ENCODE measurements at places on chromosomes 12 and 14.
A peak's percentile ranks its signal among the peaks of the same experiment; 100 is the strongest.

GRCh38 chr12:2453076-2453760 is 341.6 kb upstream of the FKBP4 start:
- DNase-seq: no peak

- DNase-seq: no peak
These were observed 196.1 kb upstream of the CDKN3 start for GRCh38 chr14:54200726-54201125.

- no peak for DNase-seq
These were observed 3.4 kb upstream of the OTUB2 start for GRCh38 chr14:94022532-94023411.

GRCh38 chr12:52032446-52032803 is 18.8 kb upstream of the NR4A1 start:
- peak; percentile 88 for DNase-seq

- no peak for DNase-seq
These were observed 146.4 kb upstream of the FOXN3 start for GRCh38 chr14:89563471-89563870.

DNA sequence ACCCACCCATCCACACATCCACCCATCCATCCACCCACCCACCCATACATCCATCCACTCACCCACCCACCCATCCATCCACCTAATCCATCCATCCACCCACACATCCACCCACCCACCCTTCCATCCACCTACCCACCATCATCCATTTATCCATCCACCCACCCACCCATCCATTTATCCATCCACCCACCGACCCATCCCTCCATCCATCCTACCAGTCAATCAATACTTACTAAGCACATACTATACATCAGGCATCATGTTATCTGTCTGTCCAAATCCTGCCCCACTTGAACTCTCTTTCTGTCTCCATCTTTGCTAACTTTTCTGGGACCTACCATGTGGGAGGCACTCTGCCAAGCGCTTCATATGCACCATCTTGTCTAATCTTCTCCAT is 15.4 kb downstream of the GALNT9 start:
- no peak for DNase-seq

DNA sequence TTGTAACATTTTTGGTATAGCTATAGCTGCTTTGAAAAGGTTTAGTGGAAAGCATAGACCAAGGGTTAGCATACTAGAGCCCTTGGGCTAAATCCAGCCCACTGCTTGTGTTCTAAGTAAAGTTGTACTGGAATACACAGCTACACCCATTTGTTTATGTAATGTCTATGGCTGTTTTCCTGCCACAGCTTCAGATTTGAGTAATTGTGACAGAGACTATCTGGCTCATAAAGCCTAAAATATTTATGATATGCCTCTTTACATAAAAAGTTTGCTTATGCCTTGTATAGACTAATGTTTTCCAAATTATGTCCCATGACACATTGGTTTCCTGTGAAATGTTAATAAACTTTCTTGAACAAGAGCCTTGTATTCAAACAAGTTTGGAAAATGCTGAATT is 234.8 kb upstream of the ATP2B1 start:
- DNase-seq: peak; percentile 45

GRCh38 chr12:78977304-78977867 is 112.8 kb downstream of the SYT1 start:
- no peak for DNase-seq

DNA sequence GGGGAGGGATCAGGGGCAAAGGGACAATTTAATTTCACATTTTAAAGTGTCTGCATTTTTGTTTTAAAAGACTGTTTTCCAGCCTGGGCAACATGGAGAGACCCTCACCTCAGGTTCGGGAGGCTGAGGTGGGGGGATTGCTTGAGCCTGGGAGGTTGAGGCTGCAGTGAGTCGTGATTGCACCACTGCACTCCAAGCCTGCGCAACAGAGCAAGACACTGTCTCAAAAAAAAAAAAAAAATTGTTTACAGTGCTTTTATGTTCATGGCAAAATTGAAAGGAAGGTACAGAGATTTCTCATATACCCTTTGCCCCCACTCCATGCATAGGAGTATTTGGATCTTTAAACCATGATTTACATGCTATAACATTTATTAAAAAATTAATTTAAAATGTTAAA is 16.4 kb upstream of the HVCN1 start:
- DNase-seq: no peak

GRCh38 chr12:2226641-2227040 is 173.9 kb downstream of the CACNA1C start:
- no peak for DNase-seq

- no peak for DNase-seq
These were observed 20.3 kb downstream of the KDM2B start for GRCh38 chr12:121560392-121561008.

GRCh38 chr14:99073431-99073830 is 198.6 kb downstream of the BCL11B start:
- peak; percentile 42 for DNase-seq

GRCh38 chr14:21055432-21056117 is 2.0 kb upstream of the RNASE8 start:
- peak; percentile 32 for DNase-seq

Measured in kidney (tissue), 22 donors.